ENCODE measurements at places on chromosomes 1 and 21. TPM values are rescaled to one million over a fixed set of nuclear protein-coding genes. Genes with fewer than 3 reads are reported as not detected.

TPTE gene
- total RNA-seq = not detected

THEM5 gene
- total RNA-seq = not detected

WDR64 gene
- not detected for total RNA-seq

CASZ1 gene
- 27.2 TPM for total RNA-seq

OR14K1 gene
- total RNA-seq = not detected

PLA2G2C gene
- total RNA-seq = 0.10 TPM

PBX1 gene
- 0.32 TPM for total RNA-seq

PLA2G2D gene
- total RNA-seq = 1.7 TPM

RAB7B gene
- not detected for total RNA-seq

TSPEAR gene
- total RNA-seq = not detected

ATP8B2 gene
- total RNA-seq = 32.4 TPM

A3GALT2 gene
- not detected for total RNA-seq

NHLH1 gene
- total RNA-seq = 0.39 TPM

CD244 gene
- total RNA-seq = not detected

KCNC4 gene
- 24.3 TPM for total RNA-seq

AMIGO1 gene
- total RNA-seq = 2.4 TPM

FCRL4 gene
- 0.68 TPM for total RNA-seq

LEMD1 gene
- not detected for total RNA-seq

GJB4 gene
- not detected for total RNA-seq

EPHA2 gene
- 0.46 TPM for total RNA-seq

KRTAP7-1 gene
- not detected for total RNA-seq

MYBPH gene
- not detected for total RNA-seq

LAMTOR2 gene
- 37.8 TPM for total RNA-seq

NKAIN1 gene
- total RNA-seq = not detected

MCOLN3 gene
- total RNA-seq = 0.10 TPM

OVAAL gene
- total RNA-seq = not detected

CLCA1 gene
- not detected for total RNA-seq

ABCG1 gene
- 31.9 TPM for total RNA-seq

SHISAL2A gene
- 91.0 TPM for total RNA-seq

AURKAIP1 gene
- 61.7 TPM for total RNA-seq

KCNK2 gene
- not detected for total RNA-seq

RNU1-2 gene
- 4,541 TPM for total RNA-seq

SRSF11 gene
- 322 TPM for total RNA-seq

KIF26B gene
- 0.62 TPM for total RNA-seq

NAXE gene
- 56.9 TPM for total RNA-seq

MMEL1 gene
- total RNA-seq = 0.22 TPM

RAB25 gene
- 0.69 TPM for total RNA-seq

B3GALT5 gene
- total RNA-seq = not detected

GSTM5 gene
- not detected for total RNA-seq

LRRC53 gene
- not detected for total RNA-seq

DDAH1 gene
- not detected for total RNA-seq

LCE2C gene
- total RNA-seq = not detected

RGSL1 gene
- total RNA-seq = not detected

RGS8 gene
- not detected for total RNA-seq

SELL gene
- 262 TPM for total RNA-seq

ATP1A2 gene
- not detected for total RNA-seq

BATF3 gene
- 0.78 TPM for total RNA-seq

LRRC71 gene
- total RNA-seq = not detected

L1TD1 gene
- total RNA-seq = 0.15 TPM

C4BPA gene
- total RNA-seq = not detected
